Glutamatergic neuron (in vitro differentiated cells): ENCODE measurements at places on chromosomes 3 and 15. TPM values are rescaled to one million over a fixed set of nuclear protein-coding genes. Genes with fewer than 3 reads are reported as not detected.

GRCh38 chr15:87761736-87762509 lies 494.6 kb downstream of the NTRK3 start:
- DNase-seq: no peak

- DNase-seq: no peak
Measured at GRCh38 chr15:76118767-76119166, 59.0 kb downstream of the TMEM266 start.

DNA sequence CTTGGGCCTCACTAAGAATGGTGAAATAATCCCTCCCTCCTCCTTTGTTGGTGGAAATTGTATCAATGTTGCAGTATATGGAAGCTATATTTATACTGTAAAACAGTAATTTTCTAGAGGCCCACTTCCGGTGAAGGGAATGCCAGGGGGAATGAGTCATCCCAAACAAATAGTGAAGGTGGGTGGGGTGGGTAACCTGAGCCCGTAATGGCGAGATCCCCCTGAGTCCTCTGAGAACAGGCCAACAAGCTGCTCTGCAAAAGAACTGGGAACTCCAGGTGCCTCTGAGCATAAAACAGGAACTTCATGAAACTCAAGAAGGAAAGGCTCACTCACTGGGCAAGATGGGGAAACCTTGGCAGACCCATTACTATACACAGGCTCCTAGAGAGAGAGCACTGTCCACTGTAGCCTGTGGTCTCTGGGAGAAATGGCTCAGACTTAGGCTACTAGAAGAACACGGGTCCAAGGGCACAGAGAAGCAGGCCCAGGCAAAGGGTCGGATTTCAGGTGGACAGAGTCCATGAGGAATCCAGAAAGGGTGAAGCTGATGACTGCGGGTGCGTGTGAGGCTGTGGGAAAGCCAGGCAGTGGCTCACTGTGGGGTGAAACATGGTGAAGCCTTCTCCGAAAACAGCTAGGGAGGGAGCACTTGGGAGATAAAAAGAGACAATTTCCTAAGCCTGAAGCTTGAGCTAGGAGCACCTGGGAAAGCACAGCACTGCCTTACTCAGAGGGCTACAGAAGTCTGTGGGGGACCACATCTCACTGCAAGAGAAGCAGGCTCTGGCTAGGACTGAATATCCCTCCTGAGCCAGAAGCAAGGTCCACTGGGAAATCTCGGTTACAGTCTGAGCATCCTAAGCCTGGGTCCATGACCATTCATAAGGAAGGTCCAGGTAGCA lies 19.8 kb downstream of the LARP6 start:
- no peak for DNase-seq

GRCh38 chr3:114294940-114295480 lies 1.2 kb downstream of the TIGIT start:
- no peak for DNase-seq

Gene LRRC49
- 28.6 TPM for total RNA-seq

DNA sequence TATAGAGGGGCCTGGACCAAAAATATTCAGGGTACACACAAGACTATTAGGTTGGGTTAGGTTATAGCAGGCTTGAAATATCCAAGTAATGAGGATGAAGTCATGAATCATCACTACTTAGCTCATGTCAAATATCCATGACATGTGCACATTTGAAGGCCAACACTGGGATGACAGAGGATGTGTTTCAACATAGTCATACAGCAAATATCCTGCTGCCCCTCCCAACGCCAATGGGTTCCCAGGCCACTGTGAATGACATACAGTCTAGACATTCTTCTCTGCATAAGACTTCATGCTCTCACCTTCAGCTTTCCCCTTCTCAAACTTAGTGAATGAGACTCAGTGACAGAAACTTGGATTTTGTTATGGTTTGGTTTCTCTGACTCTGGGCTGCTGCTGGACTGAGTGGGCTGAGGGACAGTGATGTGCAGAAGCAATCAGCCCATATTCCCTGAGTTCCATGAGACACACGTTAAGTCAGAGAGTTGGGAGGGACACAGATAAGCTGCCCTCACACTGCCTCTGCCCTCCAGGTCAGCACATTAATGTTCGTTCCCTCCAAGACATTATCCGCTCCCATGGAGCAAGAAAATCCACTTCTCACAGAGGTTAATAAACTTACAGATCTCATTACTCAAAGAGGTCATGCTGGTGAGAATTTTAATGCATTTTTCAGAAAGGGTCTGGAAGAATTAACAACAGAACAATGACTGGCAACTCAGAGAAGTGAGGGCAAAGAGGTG lies 15.4 kb downstream of the HOMER2 start:
- no peak for DNase-seq

DNA sequence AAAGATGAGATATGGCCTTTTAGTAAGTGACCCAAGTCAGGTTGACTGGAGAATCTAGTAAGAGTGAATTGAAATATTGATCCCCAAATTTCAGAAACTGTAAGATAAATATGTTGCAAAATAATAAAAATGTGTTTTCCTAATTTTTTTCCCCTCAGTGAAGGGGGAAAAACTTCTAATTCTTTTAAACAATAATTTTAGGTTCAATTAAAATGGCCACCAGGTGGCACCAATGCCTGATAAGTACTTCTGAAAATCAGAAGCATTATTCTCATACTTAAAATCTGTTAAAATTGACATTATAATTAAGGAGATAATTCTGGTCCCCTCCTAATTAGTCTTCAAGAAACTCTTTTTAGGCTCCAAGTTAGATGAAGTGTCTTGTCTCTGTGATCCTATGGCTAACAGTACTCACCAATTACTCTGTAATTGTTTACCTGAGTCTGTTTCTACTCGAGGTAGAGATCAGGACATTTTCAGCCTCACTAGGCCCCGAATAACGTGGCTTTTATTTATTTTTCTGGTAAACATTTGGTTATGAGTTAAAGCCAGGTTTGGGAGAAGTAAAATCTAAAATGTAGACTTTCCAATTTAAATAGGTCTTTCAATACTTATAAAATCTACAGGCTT lies 52.6 kb downstream of the NMD3 start:
- no peak for DNase-seq

DNA sequence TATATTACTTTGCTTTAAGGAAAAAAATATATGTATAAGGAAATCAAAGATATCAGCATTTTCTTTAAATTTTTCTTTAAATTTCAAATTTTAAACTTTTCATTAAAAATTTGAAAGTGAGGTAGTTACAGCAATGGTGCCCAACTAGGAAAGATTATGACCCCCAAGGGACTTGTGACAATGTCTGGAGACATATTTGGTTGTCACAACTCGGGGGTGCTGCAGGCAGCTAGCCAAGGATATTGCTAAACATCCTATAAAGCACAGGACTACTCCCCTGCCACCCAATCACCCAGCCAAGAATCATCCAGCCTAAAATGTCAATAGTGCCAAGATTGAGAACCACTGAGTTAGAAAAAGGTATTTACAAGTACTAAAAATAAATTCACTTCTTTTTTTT lies 57.3 kb downstream of the SLC4A7 start:
- DNase-seq: no peak

DNA sequence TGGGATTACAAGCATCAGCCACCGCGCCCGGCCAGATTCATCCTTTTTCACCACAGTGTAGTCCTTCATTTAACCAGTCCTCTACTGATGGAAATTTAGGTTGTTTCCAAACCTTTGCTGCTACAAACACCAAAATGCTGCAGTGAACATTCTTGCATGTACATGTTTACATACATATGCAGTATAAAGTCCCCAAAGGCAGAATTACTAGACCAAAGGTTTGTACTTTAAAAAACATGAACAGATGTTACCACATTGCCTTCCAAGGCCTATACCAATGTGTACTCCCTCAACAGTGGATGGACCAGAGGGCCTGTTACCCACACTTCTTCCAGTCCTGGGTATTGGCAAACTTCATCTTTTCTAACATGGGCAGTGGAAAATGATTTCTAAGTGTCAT lies 51.0 kb downstream of the RLBP1 start:
- no peak for DNase-seq
